ENCODE measurements at places on chromosomes 6 and 20.

DNA sequence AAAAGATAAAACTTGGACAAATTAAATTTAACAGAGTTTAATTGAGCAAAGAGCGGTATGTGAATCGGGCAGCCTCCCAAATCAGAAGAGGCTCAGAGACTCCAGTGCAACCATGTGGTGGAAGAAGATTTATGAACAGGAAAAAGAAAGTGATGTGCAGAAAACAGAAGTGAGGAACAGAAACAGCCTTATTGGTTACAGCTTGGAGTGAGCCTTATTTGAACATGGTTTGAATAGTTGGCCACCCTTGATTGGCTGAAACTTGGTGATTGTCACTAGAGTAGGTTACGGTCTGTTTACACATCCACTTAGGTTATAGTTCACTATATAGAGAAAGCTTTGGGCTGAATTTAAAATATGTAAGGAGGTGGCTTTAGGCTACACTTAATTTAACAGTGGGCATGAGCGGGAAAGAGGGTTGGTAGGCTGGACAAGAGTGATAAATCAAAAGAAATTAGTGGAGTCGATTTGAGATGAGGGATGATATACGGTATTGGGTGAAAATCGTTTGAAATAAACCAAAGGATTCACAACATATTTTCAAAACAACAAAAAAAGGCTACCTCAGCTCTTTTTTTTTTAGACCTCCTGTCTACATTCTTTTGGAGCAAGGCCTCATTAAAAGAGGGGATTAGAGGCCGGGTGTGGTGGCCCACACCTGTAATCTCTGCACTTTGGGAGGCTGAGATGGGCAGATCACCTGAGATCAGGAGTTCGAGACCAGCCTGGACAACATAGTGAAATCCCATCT, 84.3 kb upstream of the PREP start:
- H3K27ac ChIP-seq, result no peak overlapping the region
- no peak for DNase-seq
- H3K4me1 ChIP-seq, result no peaks in the 10 kb centered on the region
- no peaks in the 10 kb centered on the region for H3K36me3 ChIP-seq
- H3K27me3 ChIP-seq, result no peaks in the 10 kb centered on the region
- no peak overlapping the region for H3K4me3 ChIP-seq

DNA sequence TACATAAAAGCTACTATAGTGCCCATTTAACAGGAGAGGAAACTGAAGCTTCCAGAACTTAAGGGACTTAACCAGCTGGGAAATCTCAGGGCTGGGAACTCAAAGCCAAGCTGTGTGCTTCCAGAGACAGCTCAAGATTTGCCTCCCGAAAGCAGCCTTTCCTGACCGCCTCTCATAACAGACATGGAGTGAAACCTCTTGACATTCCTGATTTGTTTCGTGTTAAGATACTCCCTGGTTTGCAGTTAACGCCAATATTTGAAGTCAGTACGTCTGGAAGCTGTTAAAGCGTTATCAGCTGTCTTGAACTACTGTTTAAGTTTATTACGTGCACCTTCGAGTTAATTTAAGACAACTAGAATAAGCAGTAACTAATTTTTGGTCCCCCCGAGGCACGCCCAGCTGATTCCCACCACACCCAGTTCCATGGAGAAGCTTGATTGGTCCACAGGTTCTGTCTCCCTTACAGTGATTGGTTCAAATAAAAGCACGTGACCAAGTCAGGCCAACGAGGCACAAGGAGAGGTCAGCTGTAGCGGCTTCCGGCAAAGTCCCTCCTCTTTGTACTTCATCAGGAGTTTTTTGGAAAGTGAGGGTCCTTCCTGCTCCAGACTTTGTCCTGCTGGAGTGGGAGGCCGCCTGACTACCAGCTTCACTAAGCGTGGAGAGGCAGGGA, 8.9 kb upstream of the TCP11 start:
- H3K36me3 ChIP-seq, result no peaks in the 10 kb centered on the region
- no peak overlapping the region for H3K4me3 ChIP-seq
- peak overlapping the region; percentile 5 for H3K27ac ChIP-seq
- H3K27me3 ChIP-seq, result no peaks in the 10 kb centered on the region

GRCh38 chr6:167399599-167399998, 74.7 kb downstream of the TTLL2 start:
- H3K4me1 ChIP-seq, result no peaks in the 10 kb centered on the region
- H3K36me3 ChIP-seq, result no peaks in the 10 kb centered on the region
- no peak for DNase-seq
- no peak overlapping the region for H3K4me3 ChIP-seq

- H3K4me3 ChIP-seq, result peak within 1 kb of the TSS; percentile 72
- no peaks in the 10 kb centered on the region for H3K4me1 ChIP-seq
- no peaks in the 10 kb centered on the region for H3K36me3 ChIP-seq
- peak within 1 kb of the TSS; percentile 93 for H3K27ac ChIP-seq
- no peak for DNase-seq
- H3K27me3 ChIP-seq, result no peaks in the 10 kb centered on the region
These were observed at the start of gene SNAP25 for GRCh38 chr20:10218536-10219451. TSS of gene SNAP25 (plus strand) at chr20:10218830. CDS start at chr20:10275492, 56,662 bp downstream.

- no peaks in the 10 kb centered on the region for H3K27me3 ChIP-seq
- DNase-seq, result peak; percentile 71
- H3K4me1 ChIP-seq, result no peaks in the 10 kb centered on the region
- no peak overlapping the region for H3K4me3 ChIP-seq
- H3K36me3 ChIP-seq, result no peaks in the 10 kb centered on the region
- no peak overlapping the region for H3K27ac ChIP-seq
These were observed 74.5 kb downstream of the DCDC2 start for GRCh38 chr6:24283043-24283985.

GRCh38 chr20:47857569-47858464, 72.5 kb upstream of the SULF2 start:
- H3K4me1 ChIP-seq, result peaks cover 8% of the 10 kb centered on the region
- H3K4me3 ChIP-seq, result peak overlapping the region; percentile 11
- H3K27me3 ChIP-seq, result no peaks in the 10 kb centered on the region
- no peaks in the 10 kb centered on the region for H3K36me3 ChIP-seq
- peak; percentile 83 for DNase-seq

- DNase-seq, result no peak
- no peaks in the 10 kb centered on the region for H3K27me3 ChIP-seq
- no peak overlapping the region for H3K27ac ChIP-seq
- H3K4me1 ChIP-seq, result peaks cover 24% of the 10 kb centered on the region
These were observed 40.8 kb downstream of the ELMO2 start for GRCh38 chr20:46365487-46366220.

GRCh38 chr6:98834060-98835031, at the start of gene POU3F2:
TSS of gene POU3F2 (plus strand) at chr6:98834574. CDS start at chr6:98834874, 300 bp downstream.
- peaks cover 5% of the 10 kb centered on the region for H3K4me1 ChIP-seq
- peak within 1 kb of the TSS; percentile 73 for H3K4me3 ChIP-seq
- no peaks in the 10 kb centered on the region for H3K36me3 ChIP-seq

GRCh38 chr20:41784209-41784958, 166.2 kb upstream of the CHD6 start:
- no peaks in the 10 kb centered on the region for H3K4me1 ChIP-seq
- no peak for DNase-seq
- H3K27ac ChIP-seq, result no peak overlapping the region
- no peak overlapping the region for H3K4me3 ChIP-seq
- no peaks in the 10 kb centered on the region for H3K36me3 ChIP-seq

DNA sequence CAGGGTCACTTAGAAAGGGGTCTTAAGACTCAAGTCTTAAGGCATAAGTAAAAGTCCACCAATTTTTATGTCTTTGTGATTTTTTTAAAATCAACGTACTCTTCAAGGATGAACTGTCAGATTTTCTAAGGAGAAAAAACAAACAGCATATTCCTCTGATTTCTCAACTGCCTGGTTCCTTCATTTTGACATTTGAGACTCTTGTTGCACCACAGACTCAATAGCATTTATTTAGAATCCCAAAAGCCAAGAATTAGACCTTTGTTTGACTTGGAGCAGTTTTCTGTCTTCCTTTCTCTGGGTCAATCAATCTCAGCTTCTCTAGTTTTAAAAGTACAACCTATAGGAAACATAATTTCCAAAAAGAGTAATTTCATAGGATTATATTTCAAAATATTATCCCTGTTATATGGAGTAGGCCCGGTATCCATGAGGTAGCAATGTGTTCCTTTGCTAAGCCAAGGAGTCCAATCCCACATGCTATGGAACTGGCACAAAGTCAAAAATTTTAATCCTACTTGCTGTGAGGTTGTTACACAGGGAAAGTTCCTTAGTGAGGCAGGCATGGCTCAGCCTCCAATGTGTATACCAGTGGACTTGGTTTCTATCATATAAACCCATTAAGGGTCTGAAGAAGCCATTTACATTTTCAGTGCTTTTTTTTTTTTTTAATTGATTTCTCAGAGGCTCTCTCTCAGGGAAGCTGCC, 405.7 kb downstream of the KIF16B start:
- H3K27ac ChIP-seq, result no peak overlapping the region
- no peaks in the 10 kb centered on the region for H3K36me3 ChIP-seq
- H3K27me3 ChIP-seq, result no peaks in the 10 kb centered on the region

DNA sequence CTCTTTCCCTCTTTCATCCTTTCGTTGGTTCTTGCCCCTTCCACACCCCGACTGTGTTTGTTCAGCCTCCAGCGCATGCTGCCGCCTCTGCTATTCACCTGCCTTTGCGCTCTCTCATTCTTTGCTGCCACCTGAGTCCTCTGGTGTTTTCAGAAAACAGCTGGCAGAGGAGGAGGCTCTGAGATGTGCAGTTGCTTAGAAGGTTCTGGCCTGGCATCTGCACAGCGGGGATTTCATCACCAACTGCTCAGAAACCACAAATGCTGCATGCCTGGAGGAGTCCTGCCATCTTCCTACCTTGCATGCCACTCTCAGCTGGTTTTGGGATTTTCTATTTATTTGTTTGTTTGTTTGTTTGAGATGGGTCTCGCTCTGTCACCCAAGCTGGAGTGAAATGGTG, 39.2 kb upstream of the CLDN20 start:
- no peaks in the 10 kb centered on the region for H3K36me3 ChIP-seq
- no peak overlapping the region for H3K4me3 ChIP-seq
- H3K27me3 ChIP-seq, result no peaks in the 10 kb centered on the region
- DNase-seq, result no peak
- peaks cover 8% of the 10 kb centered on the region for H3K4me1 ChIP-seq
- no peak overlapping the region for H3K27ac ChIP-seq

DNA sequence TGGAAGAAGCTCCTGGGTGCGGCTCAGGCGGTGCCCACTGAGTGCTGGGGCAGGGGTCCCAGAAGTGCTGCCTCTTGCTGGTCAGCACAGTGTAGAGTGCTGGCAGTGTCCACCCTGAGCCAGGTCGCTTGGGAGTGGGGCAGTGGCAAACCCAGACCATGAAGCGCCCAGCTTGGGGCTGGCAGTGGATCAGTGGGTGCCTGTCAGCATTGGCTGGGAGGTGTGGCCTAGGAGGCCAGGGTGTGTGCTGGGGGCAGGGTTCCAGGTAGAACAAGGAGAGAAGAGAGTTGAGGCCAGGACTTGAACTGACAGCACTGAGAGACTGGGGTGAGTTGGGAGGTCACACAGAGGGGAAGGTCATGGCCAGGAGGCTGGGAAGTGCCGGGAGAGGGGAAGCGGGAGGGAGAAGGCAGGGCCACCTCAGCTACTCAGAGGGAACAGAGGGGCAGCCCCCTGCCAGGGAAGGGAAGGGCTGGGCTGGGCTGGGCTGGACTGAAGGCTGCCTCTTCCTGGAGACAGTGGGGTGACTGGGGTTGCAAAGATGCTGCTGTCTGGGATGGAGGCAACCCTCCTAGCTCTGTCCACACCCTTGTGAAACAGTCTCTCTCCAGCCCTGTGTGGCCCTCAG, 4.1 kb downstream of the TCEA2 start:
- no peak overlapping the region for H3K27ac ChIP-seq
- no peak for DNase-seq
- peaks cover 22% of the 10 kb centered on the region for H3K4me1 ChIP-seq
- H3K36me3 ChIP-seq, result peaks cover 27% of the 10 kb centered on the region
- H3K27me3 ChIP-seq, result no peaks in the 10 kb centered on the region

DNA sequence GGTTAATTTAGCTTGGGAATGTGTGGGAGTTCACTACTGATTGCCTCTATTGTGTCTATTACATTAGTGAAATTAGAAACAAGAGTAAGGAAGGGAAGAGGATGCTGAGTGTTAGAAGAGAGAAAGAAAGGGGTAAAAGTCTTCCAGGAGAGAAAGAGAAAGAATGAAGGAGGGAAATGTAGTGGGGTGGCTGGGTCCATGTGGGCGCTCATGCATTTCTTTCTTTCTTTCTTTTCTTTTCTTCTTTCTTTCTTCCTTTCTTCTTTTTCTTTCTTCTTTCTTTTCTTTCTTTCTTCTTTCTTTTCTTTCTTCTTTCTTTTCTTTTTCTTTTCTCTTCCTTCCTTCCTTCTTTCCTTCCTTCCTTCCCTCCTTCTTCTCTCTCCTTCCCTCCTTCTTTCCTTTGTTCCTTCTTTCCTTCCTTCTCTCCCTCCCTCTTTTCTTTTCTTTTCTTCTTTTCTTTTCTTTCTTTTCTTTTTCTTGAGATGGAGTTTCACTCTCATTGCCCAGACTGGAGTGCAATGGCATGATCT, 16.2 kb upstream of the SALL4 start:
- no peak overlapping the region for H3K4me3 ChIP-seq
- no peaks in the 10 kb centered on the region for H3K4me1 ChIP-seq
- H3K36me3 ChIP-seq, result no peaks in the 10 kb centered on the region
- H3K27ac ChIP-seq, result no peak overlapping the region
- no peaks in the 10 kb centered on the region for H3K27me3 ChIP-seq

- no peak overlapping the region for H3K4me3 ChIP-seq
- H3K27me3 ChIP-seq, result no peaks in the 10 kb centered on the region
- H3K4me1 ChIP-seq, result no peaks in the 10 kb centered on the region
- no peaks in the 10 kb centered on the region for H3K36me3 ChIP-seq
These were observed 73.5 kb downstream of the TNFRSF21 start for GRCh38 chr6:47235964-47236760.

GRCh38 chr6:11535801-11536230, 1.7 kb upstream of the TMEM170B start:
- H3K4me3 ChIP-seq, result no peak overlapping the region
- H3K4me1 ChIP-seq, result no peaks in the 10 kb centered on the region
- no peaks in the 10 kb centered on the region for H3K36me3 ChIP-seq
- DNase-seq, result no peak

DNA sequence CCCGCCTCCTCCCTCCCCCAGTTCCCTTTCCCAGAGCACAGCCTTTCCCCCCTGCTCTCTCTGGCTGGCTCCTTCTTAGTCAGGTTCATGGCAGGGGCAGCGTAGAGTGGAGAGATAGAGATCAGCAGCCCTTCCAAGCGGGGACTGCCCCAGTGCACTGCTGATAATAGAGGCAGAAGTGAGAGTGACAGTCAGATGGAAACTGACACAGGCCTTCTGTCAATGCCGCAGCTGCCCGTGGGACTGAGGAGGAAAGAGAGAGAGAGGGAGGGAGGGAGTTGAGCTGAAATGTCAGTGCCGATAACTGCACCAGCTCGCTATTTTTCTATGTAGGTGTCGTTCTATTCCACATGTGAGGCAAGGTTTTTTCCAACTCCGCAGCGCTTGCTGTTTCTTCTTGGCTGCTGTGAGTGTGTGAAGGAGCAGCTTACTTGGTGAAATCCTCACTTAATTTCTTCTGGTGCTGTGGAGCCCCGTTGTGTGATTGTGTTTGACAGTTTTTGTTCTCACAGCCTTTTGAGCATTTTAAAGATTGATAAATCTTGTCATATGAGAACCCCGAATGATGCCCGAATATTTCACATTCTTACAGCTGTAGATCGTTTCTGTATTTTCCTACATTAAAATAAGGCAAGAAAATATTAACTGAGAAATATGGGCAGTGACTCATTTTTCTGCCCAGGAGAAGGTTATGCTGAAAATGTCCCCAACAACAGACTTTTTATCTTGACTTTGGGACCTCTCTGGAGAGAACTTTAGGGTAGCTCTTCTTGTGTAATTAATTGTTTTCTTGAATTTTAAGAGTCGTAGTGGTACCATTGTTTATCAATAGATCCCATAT, 386.4 kb upstream of the MMS22L start:
- H3K36me3 ChIP-seq, result no peaks in the 10 kb centered on the region
- peak overlapping the region; percentile 32 for H3K4me3 ChIP-seq
- no peaks in the 10 kb centered on the region for H3K27me3 ChIP-seq

Data from ascending aorta (tissue), 2 donors.